Spleen (tissue), 13 donors: ENCODE measurements at places on chromosomes 16 and 17. TPM values are rescaled to one million over a fixed set of nuclear protein-coding genes. Genes with fewer than 3 reads are reported as not detected.

GRCh38 chr16:82178352-82178751, 8.3 kb upstream of the MPHOSPH6 start:
- DNase-seq, result no peak
- H3K36me3 ChIP-seq, result no peaks in the 10 kb centered on the region
- H3K27ac ChIP-seq, result no peak overlapping the region
- no peak overlapping the region for H3K4me3 ChIP-seq
- H3K27me3 ChIP-seq, result peaks cover 64% of the 10 kb centered on the region

GRCh38 chr17:13725288-13725990, 123.7 kb upstream of the HS3ST3A1 start:
- H3K36me3 ChIP-seq, result no peaks in the 10 kb centered on the region
- no peaks in the 10 kb centered on the region for H3K4me1 ChIP-seq
- DNase-seq, result no peak
- no peak overlapping the region for H3K4me3 ChIP-seq

GRCh38 chr17:77493901-77494663, 353.3 kb downstream of the SEC14L1 start:
- H3K27ac ChIP-seq, result peak overlapping the region; percentile 64
- H3K4me1 ChIP-seq, result peaks cover 64% of the 10 kb centered on the region
- no peak overlapping the region for H3K4me3 ChIP-seq

- peaks cover 16% of the 10 kb centered on the region for H3K4me1 ChIP-seq
- peak overlapping the region; percentile 83 for H3K4me3 ChIP-seq
- H3K27ac ChIP-seq, result peak overlapping the region; percentile 69
- H3K36me3 ChIP-seq, result peaks cover 9% of the 10 kb centered on the region
- no peaks in the 10 kb centered on the region for H3K27me3 ChIP-seq
These were observed 637 bp downstream of the DHRS11 start for GRCh38 chr17:36592316-36592715.

GRCh38 chr16:1960665-1961630, 1.6 kb downstream of the NDUFB10 start:
- H3K4me3 ChIP-seq, result peak overlapping the region; percentile 90
- DNase-seq, result peak; percentile 76
- peaks cover 68% of the 10 kb centered on the region for H3K4me1 ChIP-seq
- no peaks in the 10 kb centered on the region for H3K27me3 ChIP-seq
- H3K36me3 ChIP-seq, result peaks cover 23% of the 10 kb centered on the region

- peaks cover 100% of the 10 kb centered on the region for H3K36me3 ChIP-seq
- H3K27ac ChIP-seq, result no peak overlapping the region
- no peak overlapping the region for H3K4me3 ChIP-seq
- no peak for DNase-seq
- H3K27me3 ChIP-seq, result no peaks in the 10 kb centered on the region
- no peaks in the 10 kb centered on the region for H3K4me1 ChIP-seq
These were observed 11.1 kb downstream of the G6PC3 start for GRCh38 chr17:44081681-44082080.

DNA sequence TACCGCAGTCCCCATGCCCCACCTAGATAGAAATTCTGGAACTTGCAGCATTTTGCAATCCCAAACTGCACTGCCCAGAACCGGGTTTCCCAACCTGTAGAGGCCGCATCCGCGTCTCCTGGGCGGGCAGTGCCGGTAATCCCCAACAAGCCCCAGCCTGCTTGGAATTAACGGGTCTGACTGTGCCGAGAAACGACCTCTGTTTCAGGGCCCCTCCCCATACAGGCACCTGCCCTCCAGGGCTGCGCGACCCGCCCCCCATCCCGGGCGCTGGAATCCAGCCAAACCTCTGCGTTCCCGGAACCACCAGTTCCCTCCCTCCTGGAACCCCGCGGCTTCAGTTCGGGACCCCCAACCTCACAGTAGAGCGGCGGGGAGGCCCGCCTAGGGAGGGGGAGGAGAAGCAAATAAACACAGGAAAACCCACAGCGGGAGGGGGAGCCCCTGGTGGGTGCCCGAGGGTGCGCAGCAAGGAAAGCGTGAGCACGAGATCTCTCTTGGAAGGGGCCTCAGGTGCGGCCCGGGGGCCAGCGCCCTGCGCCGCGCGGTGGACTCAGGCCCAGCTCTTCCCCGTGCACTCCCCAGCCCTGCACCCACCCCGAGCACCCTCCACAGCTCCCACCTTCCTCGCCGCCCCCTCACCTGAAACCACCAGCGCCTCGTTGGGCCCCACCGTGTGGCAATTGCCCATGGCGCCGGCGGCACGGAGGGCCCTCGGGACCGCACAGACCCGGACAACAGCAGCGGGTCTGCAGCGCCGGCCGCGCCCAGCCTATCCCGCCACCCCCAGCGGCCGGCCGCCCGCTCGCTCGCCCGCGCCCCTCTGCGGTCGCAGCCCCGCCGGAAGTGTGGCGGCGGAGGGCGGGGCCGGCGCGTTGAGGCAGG, at the start of gene FLOT2:
FLOT2 (minus strand) TSS at position 850 of the 885 bp plus-strand sequence; CDS start at position 691, 159 bp downstream.
- H3K4me1 ChIP-seq, result peaks cover 78% of the 10 kb centered on the region
- H3K36me3 ChIP-seq, result peaks cover 4% of the 10 kb centered on the region
- no peaks in the 10 kb centered on the region for H3K27me3 ChIP-seq
- peak within 1 kb of the TSS; percentile 90 for H3K4me3 ChIP-seq

GRCh38 chr17:2240541-2240940, 63.0 kb downstream of the SMG6 start:
- H3K36me3 ChIP-seq, result peaks cover 12% of the 10 kb centered on the region
- H3K27ac ChIP-seq, result peak overlapping the region; percentile 79
- DNase-seq, result no peak
- no peaks in the 10 kb centered on the region for H3K27me3 ChIP-seq
- peaks cover 4% of the 10 kb centered on the region for H3K4me1 ChIP-seq
- H3K4me3 ChIP-seq, result no peak overlapping the region

DNA sequence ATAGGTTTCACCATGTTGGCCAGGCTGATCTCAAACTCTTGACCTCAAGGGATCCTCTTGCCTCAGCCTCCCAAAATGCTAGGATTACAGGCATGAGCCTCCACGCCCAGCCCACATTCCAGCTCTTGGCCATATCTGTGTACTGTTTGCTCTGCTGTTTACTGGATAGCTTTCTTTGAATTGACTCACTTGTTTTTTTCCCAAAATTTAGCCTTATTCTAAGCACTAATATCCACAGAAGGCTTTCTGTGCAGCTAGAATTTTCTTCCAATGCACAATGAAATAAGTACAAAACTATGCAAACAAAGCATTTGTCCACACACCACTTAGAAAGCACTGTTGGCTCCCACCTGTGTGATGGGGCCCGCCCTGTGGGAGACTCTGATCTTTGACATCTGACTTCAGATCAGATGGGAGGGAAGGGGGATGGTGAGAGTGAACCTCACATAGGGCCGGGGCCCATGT, 72.2 kb downstream of the CLEC16A start:
- H3K27ac ChIP-seq, result no peak overlapping the region
- DNase-seq, result no peak
- no peaks in the 10 kb centered on the region for H3K4me1 ChIP-seq
- H3K36me3 ChIP-seq, result peaks cover 78% of the 10 kb centered on the region
- H3K4me3 ChIP-seq, result no peak overlapping the region

- H3K27me3 ChIP-seq, result no peaks in the 10 kb centered on the region
- H3K4me1 ChIP-seq, result no peaks in the 10 kb centered on the region
- H3K27ac ChIP-seq, result no peak overlapping the region
- no peak overlapping the region for H3K4me3 ChIP-seq
These were observed 58.7 kb downstream of the EFCAB5 start for GRCh38 chr17:30000001-30000754.

DNA sequence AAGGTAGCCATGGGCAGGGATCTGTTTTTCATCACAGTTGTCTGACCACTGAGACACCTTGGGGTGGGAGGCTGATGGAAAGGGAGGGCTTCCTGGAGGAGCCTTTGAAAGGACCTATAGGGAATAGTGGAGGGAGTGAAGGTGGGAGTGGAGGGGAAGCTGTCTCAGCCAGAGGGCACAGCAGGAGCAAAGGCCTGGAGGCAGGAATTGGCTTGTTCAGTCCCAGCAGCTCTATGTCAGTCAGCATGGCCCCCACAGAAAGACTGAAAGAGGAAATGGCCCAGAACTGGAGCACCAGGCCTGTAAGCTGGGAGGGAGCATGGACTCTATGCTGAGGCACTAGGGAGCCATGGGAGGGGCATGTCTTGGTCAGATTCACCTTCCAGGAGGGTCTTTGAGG, 12.8 kb upstream of the CBFB start:
- H3K27me3 ChIP-seq, result peaks cover 4% of the 10 kb centered on the region
- no peak overlapping the region for H3K27ac ChIP-seq
- H3K36me3 ChIP-seq, result no peaks in the 10 kb centered on the region
- no peak overlapping the region for H3K4me3 ChIP-seq
- H3K4me1 ChIP-seq, result peaks cover 6% of the 10 kb centered on the region

DNA sequence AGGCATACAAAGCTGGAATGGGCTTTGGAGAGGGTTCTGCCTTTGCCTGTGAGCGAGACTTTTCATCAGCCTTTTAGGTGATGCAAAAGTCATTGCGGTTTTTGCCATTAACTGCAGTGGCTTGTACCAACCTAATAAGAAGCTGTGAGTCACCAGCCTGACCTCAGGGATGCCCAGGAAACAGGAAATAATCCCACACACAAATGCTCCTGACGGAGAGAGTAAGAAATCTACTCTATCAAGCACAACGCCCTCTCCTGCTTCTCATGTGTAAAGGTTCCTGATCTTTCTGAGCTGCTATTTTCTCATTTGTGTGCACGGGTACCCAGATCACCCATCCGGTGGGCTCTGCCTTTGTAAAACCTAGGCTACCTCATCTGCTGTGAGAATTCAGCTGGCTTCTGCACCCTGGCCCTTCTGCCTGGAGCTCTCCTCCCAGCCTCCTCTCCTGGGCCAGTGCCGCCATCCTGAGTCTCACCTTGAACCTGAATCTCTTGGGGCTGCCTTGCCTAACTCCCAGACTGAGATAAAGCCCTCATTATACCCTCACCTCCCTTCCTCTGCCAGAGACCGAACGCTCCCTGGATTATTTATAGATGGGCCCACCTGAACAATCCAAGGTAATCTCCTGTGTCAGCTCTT, 299.7 kb downstream of the C16orf95 start:
- H3K4me3 ChIP-seq, result no peak overlapping the region
- H3K27me3 ChIP-seq, result peaks cover 7% of the 10 kb centered on the region
- DNase-seq, result peak; percentile 33
- H3K36me3 ChIP-seq, result no peaks in the 10 kb centered on the region
- H3K27ac ChIP-seq, result no peak overlapping the region
- peaks cover 11% of the 10 kb centered on the region for H3K4me1 ChIP-seq

DNA sequence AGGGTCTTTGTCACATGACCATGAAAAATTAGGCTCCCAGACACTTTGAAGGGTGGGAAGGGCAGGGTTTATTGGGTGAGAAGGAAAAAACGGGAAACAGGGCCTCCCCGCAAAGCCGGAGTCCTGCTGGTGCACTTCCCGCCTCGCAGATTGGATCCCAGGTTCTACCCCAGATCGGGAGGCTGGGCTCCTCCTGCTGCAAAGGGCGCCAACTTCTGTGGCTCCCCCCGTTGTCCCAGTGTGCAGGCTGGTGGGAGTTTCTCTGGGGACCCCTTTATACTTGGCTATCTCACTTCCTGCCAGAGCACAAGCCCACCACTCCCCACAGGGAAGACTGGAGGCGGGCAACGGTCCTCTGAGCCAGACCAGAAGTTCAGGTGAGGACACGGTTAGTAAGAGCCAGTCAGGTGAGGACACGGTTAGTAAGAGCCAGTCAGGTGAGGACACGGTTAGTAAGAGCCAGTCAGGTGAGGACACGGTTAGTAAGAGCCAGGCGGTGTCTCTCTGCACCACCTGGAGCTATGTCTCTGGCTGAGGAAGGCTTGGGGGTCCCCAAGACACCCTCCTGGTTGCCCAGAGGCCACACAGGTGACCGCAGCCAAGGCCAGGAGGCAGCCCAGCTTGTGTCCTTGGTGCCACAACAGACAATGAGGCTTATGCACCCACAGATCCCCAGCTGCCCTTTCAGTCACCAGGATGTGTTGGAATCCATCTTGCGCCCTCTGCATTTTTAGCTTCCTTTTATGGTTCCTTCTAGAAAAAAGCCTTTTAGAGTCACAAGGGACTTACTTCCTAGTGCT, 48.1 kb upstream of the CHMP6 start:
- H3K4me3 ChIP-seq, result no peak overlapping the region
- peak overlapping the region; percentile 17 for H3K27ac ChIP-seq
- no peaks in the 10 kb centered on the region for H3K27me3 ChIP-seq
- H3K4me1 ChIP-seq, result peaks cover 5% of the 10 kb centered on the region

DNA sequence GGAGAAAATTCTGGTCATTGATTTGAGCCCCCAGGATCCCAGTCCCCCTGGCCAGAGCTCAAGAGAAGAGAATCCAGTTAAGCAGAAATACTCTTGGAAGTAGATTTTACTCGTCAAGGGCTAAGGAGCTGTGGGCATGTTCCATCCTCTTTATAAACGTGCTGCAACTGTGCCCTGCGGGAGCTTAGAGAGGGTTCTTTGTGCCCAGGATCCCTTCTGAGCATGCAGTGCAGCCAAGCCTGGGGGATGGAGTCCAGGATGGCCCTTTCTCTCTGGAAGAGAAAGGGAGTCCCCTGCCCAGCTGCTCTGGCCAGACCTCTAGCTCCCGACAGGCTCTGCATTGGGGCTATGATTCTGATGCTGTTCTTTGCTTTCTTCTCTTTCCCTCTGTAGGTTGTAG, 9.5 kb upstream of the LGALS9 start:
- H3K27me3 ChIP-seq, result no peaks in the 10 kb centered on the region
- H3K36me3 ChIP-seq, result no peaks in the 10 kb centered on the region
- no peak overlapping the region for H3K27ac ChIP-seq

GRCh38 chr16:81003610-81004460, 2.9 kb downstream of the CMC2 start:
- peak overlapping the region; percentile 22 for H3K4me3 ChIP-seq
- DNase-seq, result no peak
- H3K27me3 ChIP-seq, result no peaks in the 10 kb centered on the region
- peaks cover 37% of the 10 kb centered on the region for H3K4me1 ChIP-seq
- H3K36me3 ChIP-seq, result no peaks in the 10 kb centered on the region

DNA sequence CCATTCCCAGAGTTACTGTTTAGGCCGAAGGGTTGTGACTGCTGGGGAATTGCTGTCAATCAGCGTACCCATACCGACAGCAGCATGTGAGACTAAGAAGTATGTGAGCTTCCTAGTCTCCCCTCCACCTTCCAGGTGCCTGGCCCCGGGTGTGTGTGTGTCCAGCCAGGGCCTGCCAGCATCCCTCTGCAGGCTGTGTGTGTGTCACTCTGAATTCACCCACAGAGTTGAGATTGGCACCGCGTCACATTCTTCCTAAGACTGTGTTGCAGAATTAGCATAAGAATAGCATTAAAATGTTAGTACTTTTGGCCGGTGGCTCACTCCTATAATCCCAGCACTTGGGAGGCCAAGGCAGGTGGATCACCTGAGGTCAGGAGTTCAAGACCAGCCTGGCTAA, 31.8 kb downstream of the PRMT7 start:
- no peak overlapping the region for H3K27ac ChIP-seq
- no peak overlapping the region for H3K4me3 ChIP-seq
- H3K36me3 ChIP-seq, result peaks cover 89% of the 10 kb centered on the region
- DNase-seq, result no peak
- H3K4me1 ChIP-seq, result no peaks in the 10 kb centered on the region

GRCh38 chr16:2388139-2388874, 40.9 kb upstream of the CCNF start:
- H3K4me3 ChIP-seq, result no peak overlapping the region
- H3K4me1 ChIP-seq, result no peaks in the 10 kb centered on the region
- DNase-seq, result no peak
- no peak overlapping the region for H3K27ac ChIP-seq

SLC5A10 gene
- not detected for total RNA-seq

IRX6 gene
- total RNA-seq, result 1.9 TPM

ITFG1 gene
- 57.2 TPM for total RNA-seq

CPSF4L gene
- total RNA-seq, result not detected

ZACN gene
- 0.17 TPM for total RNA-seq

CRHR1 gene
- total RNA-seq, result not detected

TMEM231 gene
- total RNA-seq, result 3.5 TPM

CASKIN2 gene
- 116 TPM for total RNA-seq

POLG2 gene
- 31.3 TPM for total RNA-seq

HOXB9 gene
- total RNA-seq, result not detected

CMTM2 gene
- 13.7 TPM for total RNA-seq

MT2A gene
- total RNA-seq, result 96.9 TPM

LGALS9B gene
- total RNA-seq, result 1.2 TPM

TP53TG3C gene
- total RNA-seq, result not detected

UTS2R gene
- total RNA-seq, result 0.26 TPM
